ENCODE measurements at places on chromosomes 1 and 21.

DNA sequence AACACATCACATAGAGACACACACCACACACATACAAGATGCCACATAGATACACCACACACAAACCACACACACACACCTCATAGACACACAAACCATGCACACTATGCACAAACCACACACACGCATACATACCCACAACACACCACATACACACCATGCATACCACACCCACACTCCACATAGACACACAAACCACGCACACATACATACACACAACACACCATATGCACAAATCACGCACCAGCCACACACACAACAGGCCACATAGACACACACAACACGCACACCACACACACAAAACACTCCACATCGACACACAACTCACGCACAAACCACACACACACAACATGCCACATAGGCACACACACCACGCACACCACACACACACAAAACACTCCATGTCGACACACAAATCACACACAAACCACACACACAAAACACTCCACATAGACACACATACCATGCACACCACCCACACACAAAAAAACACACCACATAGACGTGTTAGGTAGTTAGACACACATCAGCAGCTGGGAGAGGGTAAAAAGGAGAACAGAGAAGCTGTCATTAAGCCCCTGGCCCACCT is 49.5 kb upstream of the SLC19A1 start:
- no peak for DNase-seq

DNA sequence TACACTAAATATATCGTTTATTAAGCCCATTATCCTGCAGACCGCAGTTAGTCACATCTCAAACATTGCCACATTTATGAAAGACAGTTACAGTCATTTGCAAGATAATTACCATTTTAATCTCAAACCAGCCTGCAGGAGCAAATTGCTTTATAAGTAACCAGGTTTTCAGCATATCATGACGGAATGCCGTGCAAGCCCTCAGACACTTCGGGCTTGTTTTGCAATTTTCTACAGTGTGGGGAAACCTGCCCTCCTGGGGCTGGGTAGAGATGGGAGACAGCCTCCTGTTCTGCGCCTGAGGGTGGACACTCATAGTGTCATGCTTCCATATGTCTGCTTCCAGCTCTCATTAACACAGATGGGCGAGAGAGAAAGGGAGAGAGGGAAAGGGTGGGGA is 563.9 kb downstream of the NPHP4 start:
- no peak for DNase-seq

- no peak for DNase-seq
These were observed 22.5 kb downstream of the KIF26B start for GRCh38 chr1:245177071-245177900.

GRCh38 chr1:10787286-10787685 is 9.2 kb downstream of the CASZ1 start:
- no peak for DNase-seq

- DNase-seq: no peak
These were observed 32.6 kb downstream of the CFH start for GRCh38 chr1:196684476-196684875.

GRCh38 chr1:239418681-239419080 is 32.3 kb downstream of the CHRM3 start:
- DNase-seq: no peak

GRCh38 chr1:211613108-211613947 is 34.4 kb upstream of the SLC30A1 start:
- peak; percentile 85 for DNase-seq

- peak; percentile 54 for DNase-seq
These were observed 15.3 kb downstream of the BECN2 start for GRCh38 chr1:241972703-241973369.

GRCh38 chr1:41513383-41513735 is 28.9 kb upstream of the EDN2 start:
- DNase-seq: no peak

DNA sequence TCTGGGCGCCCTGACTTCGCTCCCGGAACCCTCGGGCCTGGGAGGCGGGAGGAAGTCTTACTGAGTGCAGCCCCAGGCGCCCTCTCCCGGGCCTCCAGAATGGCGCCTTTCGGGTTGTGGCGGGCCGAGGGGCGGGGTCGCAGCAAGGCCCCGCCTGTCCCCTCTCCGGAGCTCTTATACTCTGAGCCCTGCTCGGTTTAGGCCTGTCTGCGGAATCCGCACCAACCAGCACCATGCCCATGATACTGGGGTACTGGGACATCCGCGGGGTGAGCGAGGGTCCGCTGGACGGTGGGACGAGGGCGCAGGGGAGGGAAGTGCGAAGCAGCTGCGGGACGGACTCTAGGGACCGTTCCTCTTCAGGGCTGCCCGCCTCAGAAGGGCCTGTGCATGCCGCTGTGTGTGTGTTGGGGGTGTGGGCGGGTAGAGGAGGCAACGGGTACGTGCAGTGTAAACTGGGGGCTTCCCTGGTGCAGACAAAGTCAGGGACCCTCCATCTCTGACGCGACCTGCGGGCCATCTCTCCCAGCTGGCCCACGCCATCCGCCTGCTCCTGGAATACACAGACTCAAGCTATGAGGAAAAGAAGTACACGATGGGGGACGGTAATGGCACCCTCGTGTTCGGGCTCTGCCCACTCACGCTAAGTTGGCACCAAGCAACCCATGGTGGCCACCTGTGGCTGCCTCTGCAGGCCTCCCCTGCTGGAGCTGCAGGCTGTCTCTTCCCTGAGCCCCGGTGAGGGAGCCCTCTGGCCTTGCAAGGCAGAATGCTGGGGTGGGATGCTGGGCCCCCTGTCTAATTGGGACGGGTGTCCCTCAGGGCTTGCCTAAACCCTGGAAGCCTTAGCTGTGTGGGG is at the start of gene GSTM1:
Gene GSTM1, plus strand, starts transcription at position 177 of the 859 bp plus-strand sequence. Its CDS starts 57 bp downstream, at position 234.
- DNase-seq: peak; percentile 43

DNA sequence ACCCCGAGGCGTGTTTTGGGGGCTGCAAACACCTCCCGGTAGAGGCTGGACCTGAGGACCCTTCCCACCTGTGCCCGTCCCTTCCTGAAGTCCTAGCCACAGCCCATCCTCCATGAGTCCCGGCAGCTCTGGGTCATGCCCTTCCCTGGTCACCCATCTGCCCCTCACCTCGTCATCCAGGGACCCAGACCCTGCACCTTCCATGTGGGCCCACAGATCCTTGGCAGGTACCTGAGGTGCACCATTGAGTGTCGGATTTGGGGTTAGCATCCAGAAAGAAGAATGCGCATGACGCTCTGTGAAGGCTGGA is 6.8 kb downstream of the RNF187 start:
- no peak for DNase-seq

GRCh38 chr1:116537898-116538297 is 32.9 kb downstream of the CD58 start:
- no peak for DNase-seq

DNA sequence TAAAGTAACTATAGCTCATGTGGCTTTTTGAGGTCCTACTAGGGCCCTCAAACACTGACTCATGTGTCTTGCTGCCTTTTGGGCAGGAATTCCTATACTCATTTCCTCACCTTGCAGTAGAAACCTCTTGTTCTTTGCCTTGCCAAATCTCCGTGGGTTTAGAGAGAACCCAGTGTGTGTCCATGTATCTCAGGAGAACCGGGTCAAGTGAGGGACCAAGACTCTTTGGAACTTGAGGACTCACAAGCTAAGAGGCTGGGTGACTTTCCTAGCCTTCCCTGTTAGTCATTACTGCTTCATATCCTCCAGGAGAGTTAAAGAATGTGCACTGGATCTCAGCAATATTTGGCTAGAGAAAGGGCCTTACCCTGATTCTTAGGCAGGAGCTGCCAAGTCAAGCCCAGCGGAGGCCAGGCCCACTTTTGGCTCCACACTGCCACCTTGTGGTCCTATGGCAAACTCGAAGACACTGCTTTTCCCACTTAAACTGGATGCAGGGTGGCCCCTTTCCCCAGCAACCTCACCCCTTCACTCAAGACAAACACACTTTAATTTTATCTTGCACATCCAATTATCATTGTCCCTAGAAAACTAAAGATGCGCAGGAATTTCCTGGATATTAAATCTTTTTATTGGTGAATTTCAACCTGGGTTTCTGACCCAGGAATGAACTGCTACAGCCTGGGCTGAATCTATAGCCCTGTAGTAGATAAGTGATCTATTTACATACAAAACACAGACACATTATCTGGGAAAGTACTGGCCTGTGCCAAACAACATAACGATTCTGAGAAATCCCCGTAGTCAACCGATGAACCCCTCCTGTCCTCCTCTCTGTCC is 10.6 kb downstream of the AVPR1B start:
- DNase-seq: peak; percentile 72

GRCh38 chr1:120178799-120179756 is 2.8 kb upstream of the SEC22B start:
- peak; percentile 32 for DNase-seq

DNA sequence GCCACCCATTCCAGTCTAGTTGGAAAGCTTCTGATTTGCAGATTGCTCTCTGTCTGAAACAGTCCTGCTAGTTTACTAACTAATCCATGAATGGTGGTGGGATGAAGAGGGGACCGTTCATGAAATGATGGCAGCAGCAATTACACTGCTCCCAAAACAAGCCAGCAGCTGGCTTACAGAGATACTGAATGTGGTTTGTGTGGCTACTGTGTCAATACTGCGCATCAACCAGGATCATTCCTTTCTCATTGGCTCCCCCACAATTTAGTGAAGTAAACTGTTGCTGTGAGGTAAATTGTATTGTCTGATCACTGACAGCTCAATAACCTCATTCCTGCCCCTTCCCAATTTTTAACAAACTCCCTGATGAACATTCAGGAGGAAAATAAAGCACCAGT is 191.3 kb upstream of the LMO4 start:
- no peak for DNase-seq

- no peak for DNase-seq
These were observed 85.6 kb upstream of the ARHGEF16 start for GRCh38 chr1:3368711-3369445.

DNA sequence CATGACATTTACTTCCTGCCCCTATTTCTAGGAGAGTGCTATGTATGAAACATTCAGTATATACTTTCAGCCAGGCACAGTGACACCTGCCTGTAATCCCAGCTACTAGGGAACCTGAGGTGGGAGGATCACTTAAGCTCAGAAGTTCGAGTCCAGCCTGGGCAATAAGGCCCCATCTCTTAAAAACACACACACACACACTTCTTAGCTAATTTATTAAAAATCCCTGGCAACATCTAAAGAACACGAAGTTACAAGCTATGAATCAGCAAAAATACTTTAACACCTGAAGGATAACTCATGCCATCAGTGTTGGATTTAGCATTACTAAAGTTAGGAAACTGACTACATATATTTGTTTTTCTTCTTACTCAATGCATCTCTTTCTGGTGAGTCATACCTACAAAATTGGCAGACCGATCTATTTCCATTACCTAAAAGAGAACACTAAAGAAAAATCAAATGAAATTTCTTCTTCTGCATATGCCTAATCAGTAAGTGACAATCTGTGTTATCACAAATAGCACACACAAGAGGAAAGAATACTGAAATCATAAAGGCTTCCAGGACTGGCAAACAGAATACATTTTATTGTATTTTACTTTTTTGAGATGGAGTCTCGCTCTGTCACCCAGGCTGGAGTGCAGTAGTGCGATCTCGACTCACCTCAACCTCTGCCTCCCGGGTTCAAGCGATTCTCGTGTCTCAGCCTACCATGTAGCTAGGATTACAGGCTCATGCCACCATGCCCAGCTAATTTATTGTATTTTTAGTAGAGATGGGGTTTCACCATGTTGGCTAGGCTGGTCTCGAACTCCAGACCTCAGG is 41.4 kb downstream of the RNF115 start:
- DNase-seq: peak; percentile 58

DNA sequence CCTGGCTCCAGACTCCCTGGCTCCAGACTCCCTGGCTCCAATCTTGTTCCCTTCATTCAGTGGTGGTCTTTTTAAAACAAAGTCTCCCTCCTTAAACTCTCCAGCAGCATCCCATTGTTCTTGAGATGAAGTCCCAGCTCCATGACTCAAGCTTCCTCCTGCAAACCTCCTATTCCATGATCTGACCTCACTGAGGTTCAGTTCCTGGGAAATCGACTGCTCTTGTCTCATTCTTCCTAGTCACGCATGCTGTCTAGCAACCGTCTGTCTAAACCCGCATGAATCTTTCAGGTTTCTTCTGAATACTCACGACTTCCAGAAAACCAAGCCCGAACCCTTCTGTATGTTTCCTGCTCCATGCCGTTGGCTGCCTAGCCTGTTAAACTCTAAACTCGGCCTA is 91.9 kb downstream of the RAVER2 start:
- no peak for DNase-seq
